Right forelimb (tissue), 1 donor: ENCODE measurements at places on chromosomes 2 and 18.

GRCh38 chr2:26850000-26850431, 2.1 kb downstream of the DPYSL5 start:
- DNase-seq, result no peak

- no peak for DNase-seq
These were observed 205.2 kb upstream of the TPO start for GRCh38 chr2:1207962-1208510.

- DNase-seq, result no peak
These were observed 77.2 kb upstream of the PXDN start for GRCh38 chr2:1821530-1821929.

DNA sequence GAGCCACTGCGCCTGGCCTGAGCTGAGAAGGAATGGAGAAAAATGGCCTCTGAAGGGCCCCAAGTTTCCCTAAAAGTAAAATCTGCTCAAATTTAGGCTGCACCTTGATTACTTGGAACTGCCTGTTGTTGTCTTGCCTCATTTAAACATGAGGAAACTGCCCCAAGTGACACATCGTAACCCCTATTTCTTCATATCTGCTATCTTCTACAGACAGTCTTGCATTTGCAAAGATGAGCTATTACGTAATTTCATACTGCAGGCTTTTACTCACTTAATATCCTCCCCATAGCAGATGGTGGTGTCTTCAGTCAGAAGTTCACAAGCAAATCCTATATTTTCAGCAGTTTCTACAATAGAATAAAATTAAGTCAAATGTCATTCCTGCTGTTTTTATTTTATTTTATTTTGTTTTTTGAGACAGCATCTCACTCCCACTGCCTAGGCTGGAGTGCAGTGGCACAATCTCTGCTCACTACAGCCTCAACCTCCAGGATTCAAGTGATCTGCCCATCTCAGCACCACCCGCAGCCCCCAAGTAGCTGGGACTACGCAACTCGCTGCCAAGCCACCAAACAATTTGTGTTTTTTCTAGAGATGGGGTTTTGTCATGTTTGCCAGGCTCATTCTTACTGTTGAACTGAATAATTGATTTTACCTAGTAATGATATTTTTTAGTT, 45.3 kb upstream of the NARS1 start:
- DNase-seq, result no peak

DNA sequence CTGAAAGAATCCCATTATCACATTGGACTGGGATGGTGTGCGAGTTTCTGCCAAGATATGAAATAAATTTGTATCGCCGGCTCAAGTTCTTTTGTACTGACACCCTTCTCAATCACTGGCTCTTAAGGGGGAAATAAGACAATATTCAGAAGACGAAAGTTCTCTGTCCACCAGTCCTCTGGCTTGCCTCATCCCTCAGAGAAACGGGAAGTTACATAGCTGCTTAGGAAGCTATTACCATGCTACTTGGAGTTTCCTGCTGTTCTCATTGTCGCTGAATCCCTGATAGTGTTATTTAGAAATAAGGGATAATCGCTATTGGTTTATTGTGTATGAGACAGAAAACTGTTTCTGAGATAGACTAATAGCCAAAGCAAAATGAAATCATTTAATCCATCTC, 205.0 kb upstream of the ZNF521 start:
- no peak for DNase-seq

- DNase-seq, result no peak
These were observed 5.8 kb downstream of the ATL2 start for GRCh38 chr2:38371235-38371634.

- DNase-seq, result peak; percentile 67
These were observed 35.8 kb downstream of the ANO7 start for GRCh38 chr2:241224018-241224850.

DNA sequence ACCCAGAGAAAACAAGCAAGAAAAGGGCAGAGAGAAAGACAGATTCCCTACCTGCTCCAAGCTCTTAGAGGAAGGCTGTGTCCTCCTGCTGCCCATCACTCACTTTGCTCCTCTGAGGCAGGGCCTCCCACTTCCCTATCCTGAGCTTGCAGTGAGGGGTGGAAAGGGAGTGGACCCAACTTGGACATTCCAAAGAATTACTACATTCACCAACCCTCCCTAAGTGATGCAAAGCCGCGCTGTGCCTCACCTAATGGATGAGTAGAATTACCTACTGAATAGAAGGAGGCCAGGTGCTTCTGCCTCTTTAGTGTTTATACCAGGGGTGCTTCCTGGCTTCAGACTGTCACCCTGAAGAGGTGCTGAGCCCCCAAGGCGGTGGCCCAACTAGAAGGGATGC, 5.6 kb upstream of the OSR1 start:
- DNase-seq, result no peak

- no peak for DNase-seq
These were observed 39.1 kb upstream of the B3GNT7 start for GRCh38 chr2:231356466-231356844.

GRCh38 chr2:151410485-151410834, 758 bp downstream of the RIF1 start:
- DNase-seq, result peak; percentile 59

GRCh38 chr2:211114826-211115455, 558.5 kb downstream of the CPS1 start:
- DNase-seq, result no peak

GRCh38 chr2:2127467-2127866, 203.6 kb downstream of the MYT1L start:
- no peak for DNase-seq
